ENCODE measurements at places on chromosomes 16 and 17.

DNA sequence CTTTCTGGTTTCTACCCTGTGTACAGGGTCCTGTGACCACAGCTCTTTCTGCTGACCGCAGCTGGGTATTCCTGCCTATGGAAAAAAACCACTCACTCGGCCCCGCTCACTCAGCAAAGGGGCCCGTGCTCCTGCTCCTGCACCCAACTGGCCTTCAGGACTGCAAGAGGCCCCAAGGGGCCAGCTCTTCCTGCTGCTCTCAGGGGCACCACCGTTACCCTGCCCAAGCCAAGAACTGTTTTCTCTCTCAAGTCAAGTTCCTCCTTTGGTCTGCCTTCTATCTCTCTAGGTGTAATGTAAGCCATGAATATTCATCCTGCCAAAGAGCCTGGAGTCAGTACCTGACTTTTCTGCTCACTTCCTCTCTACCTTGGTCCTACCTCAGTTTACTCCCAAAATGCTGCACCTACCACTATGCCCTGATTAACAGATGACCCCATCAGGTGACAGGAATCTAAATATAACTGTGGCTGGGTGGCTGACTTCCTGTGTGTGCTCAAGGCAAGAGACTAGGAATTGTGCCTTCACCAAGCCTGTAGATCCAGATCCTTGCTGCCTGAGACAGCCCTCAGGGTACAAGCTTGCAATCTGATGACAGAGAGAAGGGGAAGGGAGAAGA lies 20.4 kb upstream of the SCIMP start:
- no peak for DNase-seq

GRCh38 chr16:58499092-58499511 lies 841 bp upstream of the NDRG4 start:
- DNase-seq = no peak

- DNase-seq = peak; percentile 30
These were observed 2.0 kb upstream of the GLIS2 start for GRCh38 chr16:4313563-4314531.

GRCh38 chr17:77839698-77840512 lies 118.6 kb upstream of the TNRC6C start:
- DNase-seq = no peak

- DNase-seq = no peak
These were observed 5.1 kb downstream of the PLCD3 start for GRCh38 chr17:45127207-45127547.

GRCh38 chr17:39863918-39864746 lies at the start of gene IKZF3:
Gene IKZF3, minus strand, starts transcription at chr17:39864312. Its CDS starts 186 bp downstream, at chr17:39864126.
- peak; percentile 22 for DNase-seq

GRCh38 chr17:79415909-79416308 lies 194.9 kb downstream of the RBFOX3 start:
- DNase-seq = no peak

GRCh38 chr17:43351691-43352090 lies 47.1 kb upstream of the ARL4D start:
- DNase-seq = no peak

DNA sequence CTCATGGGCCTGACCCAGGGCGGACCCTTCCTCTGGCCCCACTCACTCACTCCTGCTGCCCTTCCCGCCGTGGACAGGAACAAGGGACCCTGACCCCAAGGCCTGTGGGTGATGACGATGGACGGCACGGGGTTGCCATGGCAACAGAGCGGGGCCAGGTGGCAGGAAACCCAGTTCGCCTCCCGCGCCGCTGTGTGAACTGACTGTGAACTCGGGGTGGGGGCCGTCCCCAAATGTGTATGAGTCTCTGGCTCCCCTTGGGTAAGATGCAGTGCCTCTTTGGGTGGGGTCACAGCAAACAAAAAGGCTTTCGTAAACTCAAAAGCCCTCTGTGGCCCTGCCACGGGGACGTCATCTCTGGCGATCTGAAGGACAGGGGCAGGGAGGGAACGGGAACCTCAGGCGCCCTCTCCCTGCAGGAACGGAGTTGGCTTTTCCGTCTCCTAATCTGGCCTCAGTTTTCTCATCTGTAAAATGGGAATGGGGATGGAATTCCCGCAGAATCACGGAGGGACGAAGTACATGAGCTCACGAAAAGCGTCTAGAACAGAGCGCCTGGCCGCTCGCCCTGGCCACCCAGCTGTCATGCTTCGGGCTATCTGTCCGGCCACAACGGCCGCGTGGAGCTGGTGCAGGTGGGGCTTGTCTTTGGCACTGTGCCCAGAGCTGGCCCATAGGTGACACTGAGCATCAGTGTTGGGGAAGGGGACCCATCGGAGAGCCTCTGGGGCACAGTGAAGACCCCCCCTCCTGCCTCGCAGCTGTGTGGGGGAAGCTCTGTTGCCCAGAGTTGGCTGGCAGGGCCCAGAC lies 44.9 kb upstream of the PABPN1L start:
- DNase-seq = no peak

- no peak for DNase-seq
These were observed 9.3 kb downstream of the NQO1 start for GRCh38 chr16:69717066-69717465.

GRCh38 chr16:8957063-8957397 lies 6.7 kb downstream of the USP7 start:
- DNase-seq = no peak

DNA sequence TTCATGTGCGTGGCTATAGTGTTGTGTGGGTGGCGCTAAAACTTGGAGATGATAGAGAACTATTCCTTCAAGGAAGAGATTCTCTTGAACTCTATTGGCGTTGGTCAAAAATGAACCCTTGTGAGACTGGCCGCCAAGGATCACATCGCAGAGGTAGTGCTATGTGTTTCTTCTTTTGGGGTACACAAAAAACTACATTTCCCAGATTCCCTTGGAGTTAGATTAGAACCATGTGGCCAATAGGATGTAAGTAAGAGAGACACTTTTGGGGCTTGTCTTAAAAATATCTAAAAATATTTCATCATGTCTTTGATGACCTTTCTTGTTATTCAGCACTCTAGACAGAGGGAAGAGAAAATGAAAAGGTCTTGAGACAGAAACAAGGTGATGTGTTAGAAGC lies 25.4 kb upstream of the DYNLRB2 start:
- DNase-seq = no peak

DNA sequence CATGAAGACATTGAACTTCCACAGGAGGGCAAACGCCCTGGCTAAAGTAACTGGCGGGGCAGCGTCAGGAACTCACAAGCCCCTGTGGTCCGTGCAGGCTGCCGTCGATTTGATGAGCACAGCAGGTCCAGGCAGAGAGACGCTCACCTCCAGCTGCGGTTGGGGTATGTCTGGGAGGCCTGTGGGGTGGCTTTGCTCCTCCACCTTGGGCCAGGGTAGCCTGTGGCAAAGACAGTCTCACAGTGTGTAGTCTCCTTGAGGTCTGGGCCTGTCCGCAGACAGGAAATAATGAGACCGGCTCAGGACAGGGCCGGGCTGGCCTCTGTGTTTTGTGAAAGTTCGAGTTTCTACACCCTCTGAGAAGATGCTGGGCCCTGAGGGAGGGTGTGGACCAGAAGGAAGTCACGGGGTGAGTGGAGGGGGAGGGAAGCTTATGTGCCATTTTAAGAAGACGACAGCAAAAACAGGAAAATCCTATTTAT lies 103.3 kb downstream of the METRNL start:
- DNase-seq = no peak

DNA sequence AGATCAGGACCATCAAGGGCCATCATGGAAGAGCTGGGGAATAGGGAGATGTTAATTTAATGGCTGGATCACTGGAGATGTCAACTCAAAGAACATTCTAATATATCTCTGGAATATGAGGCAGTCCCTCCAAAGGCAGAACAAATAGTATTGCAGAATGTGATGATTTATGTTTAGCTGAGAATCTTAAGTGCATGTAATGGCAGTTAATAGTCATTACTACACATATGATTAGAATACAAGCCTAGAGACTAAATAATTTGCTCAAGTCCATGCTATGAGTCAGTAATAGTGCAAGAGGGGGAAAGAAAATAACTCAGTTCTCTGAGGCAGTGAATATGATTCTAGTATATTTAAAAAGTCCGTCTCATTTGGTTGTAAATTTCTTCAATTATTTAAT lies 32.3 kb downstream of the SNTB2 start:
- no peak for DNase-seq

- DNase-seq = no peak
These were observed 33.4 kb upstream of the LONP2 start for GRCh38 chr16:48210747-48211146.

GRCh38 chr16:55367866-55368603 lies 44.0 kb downstream of the IRX6 start:
- DNase-seq = no peak

GRCh38 chr16:48113471-48113870 lies 42.3 kb downstream of the ABCC12 start:
- DNase-seq = no peak

GRCh38 chr16:56614549-56614991 lies 6.2 kb downstream of the MT2A start:
- no peak for DNase-seq

GRCh38 chr16:4410335-4411075 lies 5.9 kb downstream of the CORO7 start:
- DNase-seq = no peak

DNA sequence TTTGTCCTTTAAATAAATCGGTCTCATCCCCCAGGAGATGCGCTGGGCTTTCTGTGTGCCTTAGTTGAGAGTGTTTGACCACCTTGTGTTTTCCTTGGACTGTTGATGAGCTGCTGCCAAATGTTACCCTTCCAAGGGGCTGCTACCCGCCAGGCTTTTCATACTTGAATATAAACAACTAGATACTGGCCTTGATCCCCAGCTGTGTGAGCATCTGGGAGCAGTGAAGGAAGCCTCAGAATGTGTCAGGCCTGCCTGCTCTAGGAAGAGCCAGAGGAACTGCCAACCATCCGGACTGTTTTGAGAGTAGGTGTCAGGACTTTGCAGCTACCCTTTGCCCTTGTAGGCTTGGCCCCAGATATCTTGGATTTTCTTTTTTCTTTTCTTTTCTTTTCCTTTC lies 57.8 kb downstream of the LDHD start:
- no peak for DNase-seq

GRCh38 chr17:69978056-69978646 lies 96.9 kb upstream of the KCNJ16 start:
- DNase-seq = no peak

DNA sequence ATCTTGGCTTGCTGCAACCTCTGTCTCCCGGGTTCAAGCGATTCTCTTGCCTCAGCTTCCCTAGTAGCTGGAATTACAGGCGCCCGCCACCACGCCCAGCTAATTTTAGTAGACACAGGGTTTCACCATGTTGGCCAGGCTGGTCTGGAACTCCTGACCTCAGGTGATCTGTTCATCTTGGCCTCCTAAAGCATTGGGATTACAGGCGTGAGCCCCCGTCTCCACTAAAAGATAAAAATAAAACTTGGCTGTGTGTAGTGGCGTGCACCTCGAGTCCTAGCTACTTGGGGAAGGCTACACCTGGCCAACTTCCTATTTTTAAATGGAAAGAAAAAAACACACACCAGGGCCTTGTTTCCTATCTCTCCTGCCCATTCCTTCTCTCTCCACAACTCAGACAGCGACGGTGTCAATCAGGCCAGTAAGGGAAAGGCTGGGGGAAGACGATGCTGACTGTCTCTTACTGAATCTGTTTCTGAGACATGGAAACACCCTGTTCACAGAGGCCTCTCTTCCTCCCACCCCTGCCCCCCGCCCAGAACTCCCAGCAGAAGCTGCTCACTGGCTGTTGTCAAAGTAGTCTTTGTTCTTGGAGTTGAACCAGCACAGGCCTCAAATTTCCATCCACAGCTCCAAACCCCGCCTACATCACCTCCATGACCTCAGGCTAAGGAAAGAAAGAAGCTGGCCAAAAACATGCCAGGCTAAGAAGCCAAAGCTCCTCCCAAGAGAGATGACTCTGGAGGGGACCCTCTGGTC lies 96.6 kb downstream of the NXN start:
- DNase-seq = no peak

DNA sequence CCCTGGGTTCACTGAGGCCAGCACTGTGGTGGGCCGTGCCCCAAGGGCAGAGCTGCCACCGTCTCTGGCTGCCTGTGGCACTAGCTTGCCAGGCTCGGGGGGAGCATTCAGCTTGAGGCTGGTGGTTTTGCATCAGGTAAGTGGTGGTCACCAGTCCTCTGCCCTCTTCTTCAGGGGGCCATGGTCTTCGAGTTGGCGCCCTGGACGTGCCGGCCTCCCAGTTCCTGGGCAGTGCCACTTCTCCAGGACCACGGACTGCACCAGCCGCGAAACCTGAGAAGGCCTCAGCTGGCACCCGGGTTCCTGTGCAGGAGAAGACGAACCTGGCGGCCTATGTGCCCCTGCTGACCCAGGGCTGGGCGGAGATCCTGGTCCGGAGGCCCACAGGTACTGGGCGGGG lies 32.2 kb downstream of the TSC2 start:
- DNase-seq = no peak

GRCh38 chr16:86926181-86927094 lies 348.1 kb downstream of the FOXL1 start:
- no peak for DNase-seq

GRCh38 chr17:33786478-33786877 lies 468.6 kb upstream of the CCL2 start:
- DNase-seq = no peak

GRCh38 chr17:32191306-32191705 lies 49.0 kb downstream of the RHOT1 start:
- DNase-seq = no peak

DNA sequence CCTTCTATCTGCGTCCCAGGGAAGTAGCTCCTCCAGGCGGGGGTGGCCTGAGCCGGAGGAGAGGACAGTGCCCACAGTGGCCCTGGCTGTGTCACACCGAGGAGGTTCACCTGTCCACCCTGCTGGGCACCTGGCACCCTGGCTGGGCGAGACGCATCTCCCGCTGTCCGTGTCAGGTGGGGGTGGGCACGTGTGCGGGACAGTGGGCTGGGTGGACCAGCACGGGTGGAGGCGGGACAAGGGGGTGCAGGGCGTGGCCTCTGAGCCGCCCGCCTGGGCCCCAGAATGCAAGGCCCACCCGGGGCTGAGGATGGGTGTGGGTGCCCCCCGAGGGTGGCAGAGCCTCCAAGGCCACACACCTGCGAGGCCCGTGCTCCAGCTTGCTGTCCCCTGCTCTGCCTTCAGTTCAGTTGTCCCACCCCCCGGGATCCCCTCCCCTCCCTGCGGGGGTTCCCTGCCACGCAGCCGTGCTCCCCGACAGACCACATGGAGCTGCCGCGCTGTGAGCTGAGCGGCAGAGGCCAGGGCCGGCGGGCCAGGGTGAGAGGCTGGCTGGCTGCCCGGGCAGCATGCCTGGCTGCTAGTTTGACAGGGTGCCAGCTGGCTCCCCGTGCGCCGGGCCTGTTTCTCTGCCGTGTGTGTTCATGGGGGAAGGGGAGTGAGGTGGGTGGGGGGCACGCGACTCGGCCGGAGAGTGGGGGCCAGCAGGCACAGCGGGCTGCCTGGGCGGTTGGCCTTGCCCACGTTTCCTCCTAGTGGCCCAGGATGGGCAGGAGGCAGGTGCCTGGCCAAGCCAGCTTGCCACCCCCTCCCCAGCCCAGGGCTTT lies 33.9 kb downstream of the BAHCC1 start:
- no peak for DNase-seq

GRCh38 chr16:82134846-82135245 lies 35.2 kb downstream of the MPHOSPH6 start:
- no peak for DNase-seq

DNA sequence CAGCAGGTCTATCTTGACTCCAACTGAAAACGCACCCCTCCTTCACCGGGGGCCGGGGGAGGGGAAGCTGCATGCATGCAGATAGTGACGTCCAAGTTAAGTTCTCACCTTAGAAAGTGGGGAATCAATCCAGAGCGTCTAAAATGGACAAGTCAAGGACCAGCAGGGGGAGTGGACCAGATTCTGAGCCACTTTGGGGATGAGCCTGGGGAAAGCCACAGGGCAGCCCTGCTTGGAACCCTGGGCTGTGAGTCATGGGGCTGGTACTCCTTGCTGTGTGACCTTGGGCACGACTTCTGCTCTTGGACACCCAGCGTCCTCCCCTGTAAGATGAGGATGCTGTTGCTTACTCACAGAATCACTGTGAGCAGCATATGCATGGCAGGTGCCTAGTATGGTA lies 9.1 kb downstream of the TNFRSF13B start:
- DNase-seq = no peak

Data from NCI-H526 treated with DMSO at 0.1 percent for 48 hours (cell line).